Activated CD4-positive, alpha-beta T cell treated with anti-CD3 and anti-CD28 coated beads for 36 hours (primary cell): ENCODE measurements at places on chromosomes 5 and 9. TPM values are rescaled to one million over a fixed set of nuclear protein-coding genes. Genes with fewer than 3 reads are reported as not detected.

The SLC34A1 gene
- not detected for total RNA-seq

The NEURL1B gene
- 0.19 TPM for total RNA-seq

The ZNF454 gene
- not detected for total RNA-seq

The PCSK1 gene
- not detected for total RNA-seq

The GMCL2 gene
- total RNA-seq = not detected

The SPATA31A3 gene
- total RNA-seq = not detected

DNA sequence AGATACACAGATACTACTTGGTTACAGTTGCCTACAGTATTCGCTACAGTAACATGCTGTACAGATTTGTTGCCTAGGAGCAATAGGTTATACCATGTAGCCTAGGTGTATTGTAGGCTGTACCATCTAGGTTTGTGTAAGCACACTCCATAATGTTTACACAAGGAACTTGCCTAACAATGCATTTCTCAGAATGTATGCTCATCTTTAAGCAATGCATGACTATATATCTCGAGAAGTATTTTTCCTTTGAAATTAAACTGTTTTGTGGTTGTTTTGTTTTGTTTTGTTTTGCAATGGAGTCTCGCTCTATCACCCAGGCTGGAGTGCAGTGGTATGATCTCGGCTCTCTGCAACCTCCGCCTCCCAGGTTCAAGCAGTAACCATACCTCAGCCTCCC lies 25.3 kb downstream of the LRRC70 start:
- no peak for DNase-seq

DNA sequence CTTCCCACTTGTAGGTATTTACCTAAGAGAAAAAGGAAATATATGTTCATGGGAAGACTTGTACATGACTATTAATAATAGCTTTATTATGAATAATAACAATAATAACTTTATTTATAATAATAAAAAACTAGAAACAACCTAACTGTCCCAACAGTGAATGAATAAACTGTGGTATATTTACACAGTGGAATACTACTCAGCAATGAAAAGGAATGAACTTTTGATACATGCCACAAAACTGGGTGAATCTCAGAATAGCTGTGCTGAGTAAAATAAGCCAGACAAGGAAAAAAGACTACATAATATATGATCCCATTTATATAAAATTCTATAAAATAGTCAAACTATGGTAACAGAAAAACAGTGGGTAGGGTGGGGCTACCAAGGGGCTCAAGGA lies 88.7 kb downstream of the SCAMP1 start:
- no peak for DNase-seq

DNA sequence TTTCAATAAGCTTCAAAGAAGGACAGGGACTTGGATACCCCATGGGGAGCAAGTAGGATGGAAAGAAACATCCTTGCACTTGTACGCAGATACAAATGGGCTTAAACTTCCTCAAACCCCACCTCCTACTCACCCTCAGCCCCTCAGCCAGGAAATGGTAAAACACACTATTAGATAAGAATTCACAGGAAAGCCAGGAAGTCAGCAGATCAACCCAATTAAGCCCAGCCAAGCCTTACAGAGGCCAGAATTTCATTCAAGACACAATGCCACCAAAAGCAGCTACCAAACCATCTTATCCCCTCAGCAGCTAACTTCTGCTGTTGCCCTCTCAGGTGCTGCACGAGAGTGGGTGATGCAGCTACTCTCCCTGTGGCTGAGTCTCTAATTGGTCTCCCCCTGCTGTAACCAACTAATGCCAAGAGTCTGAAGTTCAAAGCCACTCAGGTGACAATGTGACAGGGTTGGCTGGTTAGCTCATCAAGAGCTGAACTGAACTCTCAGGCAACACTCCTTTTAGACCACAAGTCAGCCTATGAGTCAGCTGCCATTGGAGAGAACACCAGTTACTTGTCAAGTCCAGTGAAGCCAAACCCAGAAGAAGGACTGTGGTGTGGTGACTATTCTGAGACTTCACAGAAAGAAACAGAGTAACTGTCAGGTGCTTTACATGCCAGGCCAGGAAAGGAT lies 201.9 kb downstream of the ZNF608 start:
- DNase-seq = no peak

GRCh38 chr9:91144769-91145168 lies 216.9 kb downstream of the AUH start:
- DNase-seq = no peak

- DNase-seq = no peak
Observed at GRCh38 chr5:171537070-171537849, 117.8 kb downstream of the FGF18 start.

- no peak for DNase-seq
Observed at GRCh38 chr9:19101203-19101602, 1.5 kb downstream of the HAUS6 start.

DNA sequence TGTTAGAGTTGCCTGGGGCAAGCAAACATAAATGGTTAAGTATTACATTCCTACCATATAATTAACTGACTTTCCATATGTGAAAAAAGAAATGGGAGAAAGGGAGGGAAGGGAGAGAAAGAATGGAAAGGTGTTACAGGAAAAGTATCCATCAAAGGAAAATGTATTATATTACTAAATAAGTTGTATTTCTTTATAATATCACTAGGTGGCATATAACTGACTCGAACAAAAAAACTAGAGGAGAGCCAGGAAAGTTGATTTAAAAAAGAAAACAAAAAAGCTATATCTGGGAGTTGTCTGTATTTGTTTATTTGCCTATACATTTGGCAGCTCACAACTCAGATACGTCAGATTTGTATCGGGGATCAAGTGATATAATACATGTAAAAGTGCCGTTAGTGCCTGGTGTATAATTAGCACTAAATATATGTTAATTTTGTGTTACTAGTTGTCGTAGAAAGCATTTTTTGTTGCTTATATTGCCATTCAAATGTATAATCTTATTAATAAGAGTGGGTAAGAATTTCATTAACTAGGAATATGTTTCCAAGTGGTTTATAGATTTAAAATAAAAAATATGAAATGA lies 59.6 kb upstream of the ADAMTS19 start:
- no peak for DNase-seq

- DNase-seq = no peak
Observed at GRCh38 chr9:124505006-124505900, 1.9 kb downstream of the NR5A1 start.

- DNase-seq = peak; percentile 44
Observed at GRCh38 chr5:1447671-1448361, 2.6 kb upstream of the SLC6A3 start.

DNA sequence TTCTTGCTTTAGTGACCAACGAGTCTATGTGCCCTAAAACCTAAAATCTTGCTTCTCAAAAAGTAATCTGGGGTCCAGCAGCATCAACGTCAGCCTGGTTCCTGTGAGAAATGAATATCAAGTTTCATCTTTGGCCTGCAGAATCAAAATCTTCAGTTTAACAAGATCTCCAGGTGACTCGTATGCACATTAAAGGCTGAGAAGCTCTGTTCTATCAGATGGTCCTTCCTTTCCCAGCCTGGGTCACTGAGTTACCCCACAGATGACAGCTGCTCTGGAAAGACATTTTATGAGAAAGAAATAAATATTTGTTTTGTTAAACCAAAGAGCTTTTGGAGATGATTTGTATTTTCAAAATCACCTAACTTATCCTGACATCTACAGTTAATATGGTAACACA lies 75.8 kb downstream of the ADAMTSL1 start:
- DNase-seq = no peak

DNA sequence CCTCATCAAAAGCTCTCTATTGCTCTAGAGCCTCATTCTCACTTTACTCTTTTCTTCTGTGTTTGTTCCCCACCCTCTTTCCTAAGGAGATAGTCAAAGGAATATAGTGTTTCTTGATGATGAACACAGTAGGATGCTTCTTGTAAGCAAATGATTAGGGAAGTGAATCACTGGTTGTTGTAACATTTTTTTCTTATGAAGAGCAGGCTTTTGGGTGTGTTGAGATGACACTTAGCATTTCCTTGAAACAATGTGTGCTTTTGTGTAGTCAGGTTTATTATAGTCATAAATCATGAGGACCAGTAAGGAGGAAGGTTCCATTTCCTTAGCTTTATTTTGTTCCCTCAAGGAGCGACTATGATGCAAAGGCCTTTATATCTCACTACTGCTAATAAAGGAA lies 1991.3 kb upstream of the C9orf72 start:
- DNase-seq = no peak

DNA sequence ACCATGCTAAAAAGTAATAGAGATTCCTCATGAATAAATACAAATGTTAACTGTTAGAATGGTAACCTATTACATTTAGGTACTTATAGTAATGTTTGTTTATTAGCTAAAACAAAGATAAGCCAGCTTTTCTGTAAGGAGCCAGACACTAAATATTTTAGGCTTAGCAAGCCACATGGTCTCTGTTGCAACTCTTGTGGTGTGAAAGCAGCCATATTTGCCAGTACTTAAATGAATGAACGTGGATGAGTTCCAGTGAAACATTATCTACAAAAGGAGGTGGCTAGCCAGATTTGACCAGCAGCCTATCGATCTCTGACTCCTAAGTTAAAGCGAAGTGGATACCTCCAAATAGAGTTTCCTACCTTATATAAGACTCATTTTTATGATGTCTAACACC lies 331.6 kb downstream of the CDH12 start:
- DNase-seq = no peak

DNA sequence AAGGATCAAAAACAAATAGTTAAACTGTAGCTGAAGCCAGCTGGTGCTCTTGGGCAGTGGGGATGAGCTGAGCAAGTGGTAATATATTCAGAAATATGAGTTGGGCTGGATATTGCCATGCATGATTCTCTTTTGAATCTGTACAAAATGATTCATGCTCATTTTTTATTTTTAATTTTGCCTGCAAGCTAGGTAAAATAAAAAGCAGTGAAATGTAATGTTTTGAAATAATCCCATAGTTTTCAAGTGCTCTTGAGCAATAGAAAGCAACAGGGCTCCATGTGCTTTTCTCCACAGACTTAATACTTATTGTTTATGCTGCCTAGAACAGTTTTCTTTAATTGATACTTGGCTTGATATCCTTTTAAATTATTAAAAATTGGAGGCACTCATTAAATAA lies 489.3 kb downstream of the TLE4 start:
- no peak for DNase-seq

GRCh38 chr5:136166909-136167308 lies 26.1 kb downstream of the SMIM32 start:
- DNase-seq = no peak
